Endothelial cell of umbilical vein (primary cell): ENCODE measurements at places on chromosomes 5 and 9. TPM values are rescaled to one million over a fixed set of nuclear protein-coding genes. Genes with fewer than 3 reads are reported as not detected.
A peak's percentile ranks its signal among the peaks of the same experiment; 100 is the strongest.

GRCh38 chr5:38456657-38457399, 99.6 kb downstream of the LIFR start:
- DNase-seq = no peak

DNA sequence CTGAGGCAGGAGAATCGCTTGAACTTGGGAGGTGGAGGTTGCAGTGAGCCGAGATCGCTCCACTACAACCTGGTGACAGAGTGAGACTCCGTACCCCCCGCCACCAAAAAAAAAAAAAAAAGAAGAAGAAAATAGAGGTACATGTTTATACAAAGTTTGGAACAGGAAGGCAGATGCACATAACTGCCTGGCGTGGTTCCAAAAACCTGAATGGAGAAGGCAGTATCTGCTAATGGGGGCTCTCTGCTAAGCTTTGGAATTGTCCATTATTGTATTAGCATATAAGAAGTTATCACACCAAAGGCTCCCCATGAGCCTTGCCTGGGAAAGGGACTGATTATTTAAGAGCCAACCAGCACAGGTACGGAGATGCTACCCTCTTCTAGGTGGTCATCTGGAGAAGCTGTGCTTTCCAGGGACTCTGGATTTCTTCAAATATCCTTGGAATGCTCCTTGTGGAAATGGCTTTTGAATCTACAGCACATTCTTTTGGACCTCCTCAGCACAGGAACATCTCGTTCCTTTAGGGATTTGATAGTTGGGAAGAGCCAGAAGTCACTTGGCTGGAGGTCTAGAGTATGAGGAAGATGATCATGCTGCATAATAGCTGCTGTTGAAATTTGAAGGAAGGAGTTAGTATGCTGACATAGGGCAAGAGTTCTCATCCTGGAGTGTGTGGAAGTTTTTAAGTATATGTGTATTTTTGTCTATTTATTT, 42.5 kb upstream of the ABCA1 start:
- no peak for DNase-seq

DNA sequence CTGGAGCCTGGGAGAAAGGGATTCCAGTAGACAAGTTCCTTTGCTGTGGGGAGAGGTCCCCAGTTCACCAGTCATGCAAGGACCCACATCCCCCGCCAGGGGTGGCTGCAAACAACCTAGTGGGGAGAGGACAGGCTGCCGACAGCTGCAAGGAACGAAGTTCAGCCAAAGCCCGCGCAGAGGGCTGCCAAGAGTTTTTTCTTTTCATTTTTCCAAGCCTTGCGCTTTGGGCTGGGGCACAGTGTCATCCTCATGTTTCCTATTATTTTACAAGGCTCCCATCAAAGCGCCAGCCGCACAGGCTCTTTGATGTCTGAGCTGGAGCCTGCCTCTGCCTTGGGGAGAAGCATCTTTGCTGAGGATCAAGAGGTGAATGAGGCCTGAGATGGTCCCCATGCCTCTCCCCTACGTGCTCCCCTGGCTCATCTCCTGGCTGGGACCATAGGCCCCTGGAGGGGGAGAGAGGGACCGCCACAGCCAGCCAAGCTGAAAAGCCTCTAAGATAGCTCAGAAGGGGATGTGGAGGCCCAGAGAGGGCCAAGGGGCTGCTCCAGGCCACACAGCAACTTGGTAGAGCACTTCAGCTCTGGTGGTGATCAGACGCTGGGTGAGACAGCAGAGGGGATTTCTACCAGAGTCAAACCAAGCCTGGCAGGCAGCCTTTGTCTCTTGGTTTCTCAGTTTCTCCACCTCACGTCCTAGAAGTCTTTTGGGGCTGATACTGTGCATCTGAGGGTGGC, 50.4 kb upstream of the SYNPO start:
- peak; percentile 90 for DNase-seq

DNA sequence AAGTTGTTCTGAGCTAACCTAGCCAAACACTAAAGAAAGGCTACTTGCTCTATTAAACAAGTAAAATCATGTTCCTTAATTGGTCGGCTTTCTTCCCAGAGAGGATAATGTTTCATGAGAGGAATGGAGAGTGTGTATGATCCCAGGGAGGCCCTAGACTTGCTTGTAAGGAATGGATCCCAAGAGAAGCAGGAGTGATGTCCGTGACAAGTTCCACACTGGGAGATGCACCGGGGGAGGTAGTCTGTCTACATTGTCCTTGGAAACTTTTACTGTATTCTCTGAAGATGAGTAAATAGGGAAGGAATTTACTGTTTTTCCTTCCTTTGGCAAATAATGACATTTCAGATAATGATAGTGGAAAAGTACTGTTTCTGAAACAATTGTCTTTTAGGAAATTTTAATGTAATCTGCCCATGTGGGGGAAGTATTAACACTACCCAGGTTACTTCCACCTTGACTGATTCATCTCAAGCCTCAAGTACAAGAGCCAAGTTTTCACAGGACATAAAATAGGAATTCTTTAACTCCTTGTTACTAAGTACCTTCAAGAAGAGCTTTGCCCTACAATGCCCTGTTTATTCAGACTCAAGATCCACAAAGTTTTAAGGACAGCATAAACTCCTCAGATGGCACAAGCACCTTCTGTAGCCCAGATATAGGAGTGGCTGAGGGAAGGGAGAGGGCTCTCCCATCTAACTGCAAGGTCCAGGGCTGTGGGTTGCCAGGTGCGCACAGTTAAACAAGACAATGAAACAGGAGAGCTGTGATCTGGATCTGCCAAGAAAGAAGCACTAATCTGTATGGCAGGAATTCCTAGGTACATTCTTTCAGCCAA, 152.1 kb downstream of the GNA14 start:
- DNase-seq = peak; percentile 43

- no peak for DNase-seq
Observed at GRCh38 chr9:133673258-133673655, 37.1 kb downstream of the DBH start.

- DNase-seq = no peak
Observed at GRCh38 chr9:37897665-37898064, 6.3 kb downstream of the SLC25A51 start.

DNA sequence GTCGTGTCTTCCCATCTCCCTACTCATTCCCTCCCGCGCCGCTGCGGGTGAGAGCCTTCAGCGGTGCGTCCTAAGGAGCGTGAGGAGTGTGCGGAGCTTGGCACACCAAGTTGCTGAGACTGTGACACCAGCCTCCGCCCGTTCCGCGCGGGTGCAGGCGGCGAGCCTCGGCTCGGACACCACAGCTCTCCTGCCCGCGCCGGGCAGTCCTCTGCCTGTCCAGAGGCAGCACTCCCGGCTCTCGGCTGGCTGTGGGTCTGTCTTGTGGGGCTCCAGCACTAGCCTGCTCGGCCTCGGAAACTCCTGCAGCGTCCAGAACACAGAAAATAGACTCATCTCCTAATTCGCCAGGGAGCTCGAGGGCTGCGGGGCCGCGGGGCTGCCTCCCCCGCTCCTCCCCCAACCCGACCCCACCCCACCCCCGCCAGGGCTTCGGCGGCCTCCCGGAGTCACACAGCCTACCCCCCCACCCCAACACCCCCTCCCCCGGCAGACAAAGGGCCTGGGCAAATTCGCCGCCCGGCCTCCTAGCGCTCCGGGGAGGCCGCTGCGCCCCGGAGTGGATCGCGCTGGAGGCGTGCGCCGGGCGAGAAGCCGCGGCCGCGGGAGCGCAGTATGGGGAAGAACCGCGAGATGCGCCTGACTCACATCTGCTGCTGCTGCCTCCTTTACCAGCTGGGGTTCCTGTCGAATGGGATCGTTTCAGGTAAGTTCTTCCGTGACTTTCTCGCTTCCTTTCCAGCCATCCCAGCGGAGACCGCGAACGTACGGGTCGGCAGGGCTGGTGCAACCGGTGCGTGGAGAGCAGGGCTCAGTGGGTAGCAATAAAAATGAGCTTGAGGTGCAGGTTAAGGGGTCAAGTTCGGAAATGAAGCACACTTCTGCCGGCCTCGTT, at the start of gene ADAMTS19:
Gene ADAMTS19 (plus strand): TSS at position 522 of the 895 bp plus-strand sequence. CDS start 94 bp downstream, at position 616.
- peak; percentile 37 for DNase-seq

DNA sequence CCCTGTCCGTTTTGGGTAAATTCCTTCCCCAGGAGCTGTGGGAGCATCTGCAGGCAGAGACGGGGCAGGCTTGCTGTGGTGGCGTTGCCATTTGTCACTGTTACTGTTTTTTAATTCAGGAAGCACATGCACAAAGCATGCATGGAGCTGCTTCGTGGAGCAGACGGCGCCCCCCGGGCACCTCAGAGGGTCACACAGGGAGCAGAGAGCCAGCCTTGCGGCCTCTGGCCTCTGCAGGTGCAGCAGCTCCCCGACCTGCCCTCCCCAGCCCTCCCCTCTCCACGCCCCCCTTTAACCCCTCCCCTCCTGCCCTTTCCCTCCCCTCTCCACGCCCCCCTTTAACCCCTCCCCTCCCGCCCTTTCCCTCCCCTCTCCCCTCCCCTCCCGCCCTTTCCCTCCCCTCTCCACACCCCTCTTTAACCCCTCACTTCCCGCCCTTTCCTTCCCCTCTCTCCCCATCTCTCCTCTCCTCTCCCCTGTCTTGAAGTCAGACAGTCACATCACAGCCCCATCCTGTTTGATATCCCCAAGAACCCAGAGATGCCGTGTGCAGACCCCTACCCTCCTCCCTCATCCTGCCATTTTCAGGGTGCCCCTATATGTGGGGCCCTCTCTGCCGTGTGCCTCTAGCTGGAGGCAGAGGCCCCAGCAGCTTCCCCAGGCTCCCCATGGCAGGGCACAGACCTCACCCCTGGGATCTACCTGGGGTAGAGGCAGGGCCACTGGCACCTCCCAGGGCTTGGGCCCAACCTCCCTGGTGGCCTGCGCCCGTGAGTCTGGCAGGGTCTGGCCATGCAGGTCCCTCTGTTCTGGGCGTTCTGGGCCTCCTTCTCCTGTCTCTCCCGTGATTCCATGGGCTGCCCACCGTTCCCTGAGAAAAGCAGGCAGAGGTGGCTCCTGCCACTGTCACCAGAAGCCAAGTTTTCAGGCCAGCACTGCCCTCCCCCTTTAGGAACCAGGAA, 29.6 kb upstream of the UBAC1 start:
- peak; percentile 33 for DNase-seq

- DNase-seq = no peak
Observed at GRCh38 chr9:28688172-28688571, 1114.9 kb upstream of the C9orf72 start.

DNA sequence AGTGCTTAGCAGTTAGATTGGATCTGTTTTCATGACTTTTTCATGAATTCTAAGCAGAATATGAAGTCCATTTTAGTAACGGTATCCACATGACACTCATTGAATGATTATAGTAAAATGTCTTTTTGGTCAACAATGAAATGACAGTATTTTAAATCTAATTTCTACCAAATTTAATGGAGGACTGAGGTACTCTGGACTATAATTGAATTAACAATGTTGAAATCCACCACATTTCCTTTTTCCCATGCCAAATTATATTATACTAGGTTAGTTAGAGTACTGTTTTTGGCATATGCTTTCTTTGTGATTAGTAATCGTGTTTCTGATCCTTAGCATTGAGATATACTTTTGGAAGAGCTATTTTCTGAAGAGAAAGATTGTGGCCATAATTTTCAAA, 40.6 kb downstream of the CDC42SE2 start:
- DNase-seq = no peak

DNA sequence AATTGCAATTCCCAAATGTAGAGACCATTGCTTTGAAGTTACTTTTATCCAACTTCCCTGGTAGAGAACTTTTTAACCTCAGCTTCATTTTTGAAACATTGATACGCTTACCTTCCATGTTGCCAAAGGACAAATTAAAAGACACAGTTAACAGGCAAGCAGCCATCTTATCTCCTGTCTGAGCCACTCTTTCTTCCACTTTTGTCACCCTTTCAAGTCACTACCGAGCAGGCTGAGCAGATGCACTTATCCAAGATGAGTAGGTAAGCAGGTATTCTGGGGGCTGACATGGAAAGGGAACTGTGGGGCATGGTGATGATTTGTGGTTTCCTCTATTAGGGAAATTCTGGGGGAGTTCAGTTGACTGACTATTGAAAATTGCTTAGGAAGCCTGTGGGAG, 66.7 kb downstream of the DOCK2 start:
- no peak for DNase-seq

- DNase-seq = no peak
Observed at GRCh38 chr9:126630458-126631237, 16.9 kb downstream of the LMX1B start.

- no peak for DNase-seq
Observed at GRCh38 chr5:10914741-10915480, 153.9 kb upstream of the DAP start.

DNA sequence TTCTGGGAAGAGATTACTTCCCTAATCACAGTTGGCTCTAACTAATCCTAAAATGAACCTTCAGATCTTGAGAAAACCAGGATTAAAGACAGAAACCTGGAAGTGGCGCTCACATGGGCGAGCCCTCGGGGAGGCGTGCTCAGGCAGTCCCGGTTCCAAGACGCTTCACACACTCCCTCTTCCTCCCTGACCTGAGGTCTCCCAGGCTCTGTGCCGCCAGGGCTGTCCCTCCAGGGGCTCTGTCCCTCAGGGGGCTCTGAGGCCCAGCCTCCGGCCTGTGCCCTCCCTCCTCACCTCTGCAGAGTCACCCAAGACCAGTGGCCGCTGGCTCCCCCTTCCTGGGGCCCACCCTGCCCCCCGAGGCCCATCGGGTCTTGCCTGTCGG, 10.2 kb downstream of the SLC9A3 start:
- no peak for DNase-seq

DNA sequence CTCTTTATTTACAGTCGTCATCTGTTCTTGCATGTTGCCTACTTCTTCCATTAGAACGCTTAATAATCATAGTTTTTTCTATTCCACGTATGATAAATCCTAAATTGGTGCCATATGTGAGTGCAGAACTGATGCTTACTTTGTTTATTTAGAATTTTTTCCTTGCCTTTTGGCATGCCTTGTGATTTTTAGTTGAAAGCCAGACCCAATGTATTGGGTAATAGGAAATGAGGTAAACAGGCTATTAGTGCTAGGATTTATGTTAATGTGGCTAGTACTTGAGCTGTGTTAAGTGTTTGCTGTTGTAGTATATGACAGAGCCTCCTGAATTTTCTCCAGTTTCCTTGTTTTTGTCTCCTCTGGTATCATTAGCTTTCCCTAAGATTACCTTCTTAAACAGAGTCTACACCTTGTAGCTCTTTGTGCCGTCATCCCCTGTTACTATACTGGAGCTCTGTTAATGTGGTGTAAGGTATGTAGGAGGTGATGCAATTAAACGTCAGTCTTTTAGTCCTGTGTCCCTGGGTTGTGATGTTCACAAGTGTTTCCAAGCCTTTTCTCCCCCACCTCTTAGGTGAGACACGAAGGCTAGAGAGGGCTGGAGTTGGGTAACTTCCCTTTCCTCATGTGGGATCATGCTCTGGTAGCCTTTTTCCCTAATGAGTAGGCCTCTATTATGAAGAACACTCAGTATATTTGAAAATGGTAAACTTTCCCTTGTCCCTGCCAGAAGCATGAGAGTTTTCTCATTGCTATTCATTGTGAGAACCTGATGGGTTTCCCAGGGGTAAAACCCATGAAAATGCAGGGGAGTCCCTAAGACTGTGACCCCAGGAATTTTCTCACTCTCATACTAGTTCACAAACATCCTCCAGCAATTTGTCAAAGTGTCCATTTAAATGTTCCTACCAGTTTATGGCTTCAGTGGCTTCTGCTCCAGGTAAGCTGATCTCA, 21.2 kb downstream of the SPATA31D3 start:
- no peak for DNase-seq

- DNase-seq = no peak
Observed at GRCh38 chr5:157026789-157027424, 32.0 kb downstream of the HAVCR1 start.

- DNase-seq = no peak
Observed at GRCh38 chr9:131006601-131007000, 2.4 kb upstream of the LAMC3 start.

The BTNL9 gene
- total RNA-seq = 0.13 TPM in 1 of 2 replicates, not detected in the other

The SLC34A3 gene
- total RNA-seq = not detected in 2 replicates

The LCN1 gene
- not detected in 2 replicates for total RNA-seq

The PDGFRB gene
- 1.0 and 1.7 TPM in 2 replicates for total RNA-seq

The PCDH12 gene
- 18.5 and 20.4 TPM in 2 replicates for total RNA-seq

The ESM1 gene
- 577 and 781 TPM in 2 replicates for total RNA-seq

The SPAG8 gene
- total RNA-seq = 0.69 TPM in 1 of 2 replicates, not detected in the other

The MEIKIN gene
- not detected in 2 replicates for total RNA-seq

The RNF180 gene
- 3.4 and 5.6 TPM in 2 replicates for total RNA-seq
